ENCODE measurements at places on chromosomes 1 and 21.

DNA sequence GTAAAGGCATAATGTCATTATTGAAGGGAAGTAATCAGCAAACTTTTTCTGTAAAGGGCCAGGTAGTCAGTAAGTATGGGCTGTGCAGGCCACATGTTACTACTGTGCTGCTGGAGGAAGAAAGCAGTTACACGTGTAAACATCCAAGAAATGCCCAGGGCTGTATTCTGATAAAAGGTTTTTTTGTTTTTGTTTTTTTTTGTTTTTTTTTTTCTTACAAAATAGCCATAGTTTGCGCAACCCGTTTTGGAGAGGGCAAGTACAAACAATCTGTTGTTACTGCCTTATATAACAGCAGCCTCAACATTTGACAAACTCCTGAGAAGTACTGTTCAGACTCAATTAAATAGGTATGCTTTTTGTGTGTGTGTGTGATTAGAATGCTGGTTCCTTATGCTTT lies 26.7 kb upstream of the MTMR11 start:
- DNase-seq, result no peak

DNA sequence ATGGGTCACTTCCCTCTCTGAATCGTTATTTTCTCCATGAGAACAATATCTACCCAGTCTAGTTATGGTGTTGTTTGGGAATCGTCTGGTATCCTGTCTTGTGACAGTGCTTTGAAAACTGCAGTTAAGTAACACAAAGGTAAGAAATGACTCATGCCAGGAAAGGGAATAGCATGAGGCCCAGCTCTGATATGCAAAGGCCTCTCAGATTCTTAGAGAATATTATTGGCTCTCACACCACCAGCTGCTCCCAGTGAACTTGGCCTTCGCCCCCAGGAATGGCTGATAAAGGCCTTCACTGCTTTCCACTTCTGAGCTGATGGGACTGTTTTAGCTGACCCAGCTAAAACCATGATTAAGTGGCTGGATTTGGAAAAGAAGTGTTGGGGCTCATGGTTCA lies 27.1 kb downstream of the NEK2 start:
- DNase-seq, result no peak

- DNase-seq, result no peak
These were observed 28.9 kb upstream of the CLSTN1 start for GRCh38 chr1:9852410-9853248.

GRCh38 chr1:7456722-7457082 lies 314.4 kb upstream of the VAMP3 start:
- no peak for DNase-seq

DNA sequence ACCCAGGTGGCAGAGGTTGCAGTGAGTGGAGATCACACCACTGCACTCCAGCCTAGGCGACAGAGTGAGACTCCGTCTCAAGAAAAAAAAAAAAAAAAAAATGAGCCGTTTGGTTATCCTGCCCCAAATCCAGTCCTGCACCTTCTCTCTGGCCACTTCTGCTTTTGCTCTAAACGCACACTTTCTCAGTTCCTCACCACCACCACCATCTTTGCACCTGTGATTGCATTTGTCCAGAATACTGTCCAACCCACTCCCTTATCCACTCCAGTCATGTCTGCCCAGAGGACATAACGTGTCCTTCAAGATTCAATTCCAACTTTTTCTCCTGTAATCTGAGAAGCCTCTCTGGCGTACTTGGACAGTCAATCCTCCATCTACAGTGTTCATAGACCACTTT lies 2.2 kb upstream of the NEK2 start:
- DNase-seq, result no peak

- DNase-seq, result no peak
These were observed 433 bp downstream of the TIMM17A start for GRCh38 chr1:201955729-201956143.

DNA sequence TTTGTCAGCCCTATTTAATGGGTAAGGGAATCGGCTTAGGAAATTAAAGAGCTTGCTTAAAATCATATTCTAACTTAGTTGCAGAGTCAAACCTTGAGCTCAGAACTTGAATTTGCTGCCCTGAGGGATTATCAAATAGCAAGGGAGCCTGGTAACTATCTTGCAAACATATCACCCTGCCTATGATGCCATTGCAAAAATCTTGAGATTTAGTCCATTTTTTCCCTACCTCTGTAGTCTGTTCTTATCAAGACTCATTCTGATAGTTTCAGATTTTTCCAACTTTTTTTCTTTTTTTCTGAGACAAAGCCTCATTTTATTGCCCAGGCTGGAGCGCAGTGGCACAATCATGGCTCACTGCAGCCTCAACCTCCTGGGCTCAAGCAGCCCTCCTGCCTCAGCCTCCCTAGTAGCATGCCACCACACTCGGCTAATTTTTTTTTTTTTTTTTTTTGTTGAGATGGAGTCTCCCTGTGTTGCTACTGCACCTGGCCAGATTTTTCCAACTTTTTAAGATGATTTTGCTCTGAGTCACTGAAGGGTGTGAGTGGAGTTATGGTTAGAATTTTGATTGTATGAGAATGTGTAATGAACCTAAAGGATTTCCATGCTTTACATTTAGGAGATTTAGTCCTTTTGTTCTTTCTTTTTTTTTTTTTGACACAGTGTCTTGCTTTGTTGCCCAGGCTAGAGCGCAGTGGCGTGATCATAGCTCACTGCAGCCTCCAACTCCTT lies 12.2 kb downstream of the SARS1 start:
- no peak for DNase-seq

GRCh38 chr1:116345843-116346242 lies 27.2 kb upstream of the ATP1A1 start:
- no peak for DNase-seq

DNA sequence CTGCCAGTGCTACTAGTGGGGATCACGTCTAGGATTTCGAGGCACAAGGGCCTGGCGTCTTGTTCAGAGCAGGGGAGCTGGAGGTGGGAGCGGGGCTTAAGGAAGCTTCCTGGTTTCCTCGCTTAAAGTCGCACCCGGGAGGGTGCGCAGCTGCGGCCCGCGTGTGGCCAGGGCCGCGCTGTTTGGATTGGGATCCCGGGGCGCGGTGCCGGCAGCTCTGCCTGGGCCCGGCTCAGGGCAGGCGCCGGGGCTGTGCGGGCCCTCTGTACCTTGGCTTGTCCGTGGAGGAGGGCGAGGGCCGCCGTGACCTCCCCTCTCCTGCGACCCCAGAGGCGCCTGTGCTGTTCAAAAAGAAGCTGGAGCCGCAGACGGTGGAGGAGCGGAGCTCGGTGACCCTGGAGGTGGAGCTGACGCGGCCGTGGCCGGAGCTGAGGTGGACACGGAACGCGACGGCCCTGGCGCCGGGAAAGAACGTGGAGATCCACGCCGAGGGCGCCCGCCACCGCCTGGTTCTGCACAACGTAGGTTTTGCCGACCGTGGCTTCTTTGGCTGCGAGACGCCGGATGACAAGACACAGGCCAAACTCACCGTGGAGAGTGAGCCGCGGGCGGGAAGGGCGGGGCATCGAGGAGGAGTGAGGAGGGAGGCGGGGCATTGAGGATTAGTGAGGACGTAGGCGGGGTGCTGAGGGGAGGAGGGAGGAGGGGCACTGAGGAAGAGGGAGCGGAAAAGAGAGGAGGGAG lies 67.8 kb downstream of the OBSCN start:
- peak; percentile 91 for DNase-seq

- no peak for DNase-seq
These were observed 425.1 kb downstream of the SETD4 start for GRCh38 chr21:35635261-35635660.

DNA sequence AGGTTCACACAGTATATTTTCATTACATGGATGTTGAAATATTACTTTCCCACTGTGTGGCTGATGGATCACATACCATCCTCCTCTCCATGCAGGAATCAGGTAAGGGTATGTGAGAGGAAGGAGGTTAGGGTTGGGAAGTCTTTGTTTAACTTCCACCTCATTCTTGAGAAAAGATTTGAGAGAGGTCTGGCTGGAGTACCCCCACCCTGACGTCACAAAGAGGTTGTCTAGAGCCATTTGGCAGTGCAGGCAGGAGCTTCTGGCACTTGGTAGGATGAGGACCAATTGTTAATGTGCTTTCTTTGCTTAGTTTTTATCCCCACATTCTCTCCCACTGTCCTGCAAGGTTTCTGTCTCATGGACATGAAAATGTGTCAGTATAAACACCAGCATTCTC lies 356.6 kb downstream of the DSCAM start:
- DNase-seq, result no peak

DNA sequence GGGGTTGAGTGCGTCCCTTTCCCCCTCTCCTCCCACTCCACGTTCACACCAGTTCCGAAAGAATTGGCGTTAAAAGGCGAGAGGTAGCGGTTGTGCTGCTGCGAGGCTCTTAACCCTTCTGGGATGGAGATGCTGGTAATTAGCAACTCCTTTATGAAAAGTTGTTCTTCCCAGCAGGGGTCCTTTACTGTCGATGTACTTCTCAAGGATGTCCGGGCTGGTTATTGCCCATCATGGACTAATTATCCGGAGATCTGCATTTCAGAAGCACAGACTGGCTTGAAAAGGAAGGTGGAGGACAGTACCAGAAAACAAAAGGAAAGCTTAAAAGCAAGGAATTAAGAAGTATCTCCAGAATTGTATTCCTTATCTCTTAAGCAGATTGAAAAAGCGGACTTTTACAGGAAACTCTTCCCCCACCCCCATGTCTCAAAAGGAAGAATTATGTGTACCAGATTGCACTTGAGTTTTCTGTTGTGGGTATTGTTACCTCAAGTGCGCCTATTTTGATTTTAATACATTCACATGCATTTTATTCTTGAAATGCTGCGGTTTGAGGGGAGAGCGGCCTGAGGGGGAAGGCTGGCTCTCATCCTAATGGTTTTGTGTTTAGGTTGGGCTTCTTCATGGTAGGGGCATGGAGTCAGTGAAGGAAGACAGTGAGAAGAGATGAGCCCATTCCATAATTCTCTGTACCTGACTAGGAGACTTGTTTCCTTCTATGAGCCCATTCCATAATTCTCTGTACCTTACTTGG lies 1.5 kb downstream of the AK4 start:
- no peak for DNase-seq

DNA sequence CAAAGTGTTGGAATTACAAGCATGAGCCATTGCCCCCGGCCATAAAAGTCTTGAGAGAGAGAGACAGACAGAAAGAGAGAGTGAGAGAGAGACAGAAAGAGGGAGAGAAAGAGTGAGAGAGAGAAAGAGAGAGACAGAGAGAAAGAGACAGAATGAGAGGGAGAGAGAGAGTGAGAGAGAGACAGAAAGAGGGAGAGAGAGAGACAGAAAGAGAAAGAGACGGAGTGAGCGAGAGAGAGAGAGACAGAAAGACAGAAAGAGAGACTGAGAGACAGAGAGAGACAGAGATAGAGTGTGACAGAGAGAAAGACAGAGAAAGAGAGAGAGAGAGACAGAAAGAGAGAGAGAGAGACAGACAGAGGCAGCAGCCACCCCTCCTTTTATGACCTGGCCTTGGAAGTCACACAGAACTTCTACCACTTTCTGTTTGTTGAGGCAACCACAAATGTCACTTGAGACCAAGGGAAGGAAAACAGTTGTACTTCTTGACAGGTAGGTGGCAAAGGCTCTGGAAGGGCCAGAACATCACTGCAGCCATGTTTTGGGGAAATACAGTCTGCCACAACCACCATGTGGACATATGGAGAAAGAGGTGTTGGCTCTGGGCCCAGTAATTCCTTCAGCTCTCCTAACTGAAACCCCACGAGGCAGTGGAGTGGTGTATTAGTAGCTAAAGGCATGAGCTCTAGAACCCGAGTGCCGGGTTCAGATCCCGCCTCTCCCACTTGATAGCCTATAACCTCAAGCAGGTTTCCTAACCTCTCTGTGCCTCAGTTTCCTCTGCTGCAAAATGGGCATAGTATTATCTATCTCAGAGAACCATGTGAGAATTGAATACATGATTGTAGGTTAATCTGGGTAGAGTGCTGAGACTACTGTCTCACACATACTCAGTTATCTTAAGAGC lies 50.6 kb downstream of the TNFRSF8 start:
- DNase-seq, result no peak

DNA sequence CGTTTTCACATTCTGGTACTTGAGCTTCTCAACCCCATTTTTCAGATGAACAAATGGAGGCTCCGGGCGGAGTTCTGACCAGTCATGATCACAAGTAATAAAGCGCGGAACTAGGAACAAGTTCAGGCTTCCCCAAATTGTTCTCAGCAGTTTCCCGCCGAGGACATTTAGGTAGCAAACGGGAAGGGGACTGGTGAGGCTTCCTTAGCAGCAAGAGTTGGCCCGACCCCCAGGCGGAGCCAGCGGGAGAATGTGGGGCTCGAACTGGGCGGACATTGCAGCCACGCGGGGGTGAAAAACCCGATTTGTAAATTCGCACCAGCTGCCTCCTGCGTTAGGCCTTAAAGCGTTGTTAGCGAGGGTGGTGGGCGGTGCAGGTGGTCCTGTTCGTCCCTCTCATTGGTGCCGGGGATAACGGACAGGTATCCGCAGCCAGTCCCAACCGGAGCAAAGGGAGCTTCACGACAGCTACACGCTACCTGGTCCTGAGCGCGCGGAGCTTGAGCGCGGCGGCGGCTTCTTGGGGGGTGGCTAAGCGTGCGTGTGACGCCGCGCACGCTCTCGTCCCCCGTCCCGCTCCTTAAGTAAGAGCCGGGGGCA lies 15.3 kb downstream of the SEMA6C start:
- peak; percentile 77 for DNase-seq

DNA sequence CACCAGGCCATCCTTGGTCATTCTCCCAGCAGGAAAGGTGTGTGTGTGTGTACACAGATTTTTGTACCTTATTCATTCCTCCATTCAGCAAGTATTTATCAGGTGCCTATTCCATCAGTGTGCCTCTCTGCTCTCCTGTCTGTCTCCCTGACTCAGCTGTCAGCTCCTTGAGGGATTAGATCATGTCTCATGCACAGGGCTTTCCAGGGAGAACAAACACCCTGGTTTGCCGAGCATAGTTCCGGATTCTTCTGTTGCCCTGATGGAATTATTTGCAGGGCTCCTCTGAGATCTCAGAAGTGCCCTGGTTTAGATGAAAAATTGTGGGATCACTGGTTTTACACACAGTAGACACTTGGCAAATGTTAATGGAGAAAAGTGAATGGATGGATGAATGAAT lies 8.1 kb upstream of the SDHB start:
- DNase-seq, result no peak

DNA sequence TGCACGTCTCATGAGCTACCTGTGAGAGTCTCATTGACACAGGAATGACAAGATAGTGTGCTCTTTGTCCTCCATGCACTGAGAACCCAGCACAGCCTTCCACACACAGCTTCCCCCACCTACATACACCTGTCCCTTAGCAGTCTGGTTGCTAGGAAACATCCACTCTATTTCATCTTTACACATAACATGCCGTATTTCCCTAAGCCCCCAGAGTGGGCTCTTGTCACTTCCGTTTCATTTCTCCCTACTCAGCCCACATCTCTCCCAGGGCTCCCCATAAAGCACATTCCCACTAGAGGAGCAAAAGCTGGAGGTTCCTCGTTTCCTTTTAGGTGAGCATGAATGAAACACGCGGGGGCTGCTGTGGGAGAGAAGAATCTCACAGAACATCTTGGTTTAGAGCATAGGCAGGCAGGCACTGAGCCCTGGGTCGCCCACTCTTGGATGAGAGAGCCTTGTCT lies 137.1 kb downstream of the ETS2 start:
- DNase-seq, result no peak

DNA sequence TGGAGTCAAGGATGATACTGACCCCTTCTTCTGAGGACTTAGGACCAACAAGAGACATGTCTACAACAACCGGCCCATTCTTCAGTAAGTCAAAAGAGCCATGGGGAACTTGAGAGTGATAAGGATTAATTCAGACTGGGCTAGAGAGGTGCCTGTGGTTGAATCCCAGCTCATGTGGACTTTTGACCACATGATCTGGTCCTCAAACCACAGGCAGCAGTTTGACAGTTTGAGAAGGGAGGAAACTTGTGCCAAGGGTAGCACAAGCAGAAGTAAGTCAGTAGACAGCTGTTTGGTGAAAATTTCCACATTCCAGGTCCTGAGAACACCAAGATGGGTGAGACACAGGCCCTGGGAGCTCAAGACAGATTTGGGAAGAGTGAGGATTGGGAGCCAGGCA lies 19.8 kb downstream of the SH3BP5L start:
- DNase-seq, result no peak

Measured in stimulated activated CD4-positive, alpha-beta T cell treated with anti-CD3 and anti-CD28 coated beads, Interleukin-2, amount 100 ng/mL, for 4 hours (primary cell).